Right atrium auricular region (tissue), 2 donors: ENCODE measurements at places on chromosomes 4 and X.

- DNase-seq: no peak
Observed at GRCh38 chrX:139967300-139967699, 2.0 kb upstream of the CXorf66 start.

DNA sequence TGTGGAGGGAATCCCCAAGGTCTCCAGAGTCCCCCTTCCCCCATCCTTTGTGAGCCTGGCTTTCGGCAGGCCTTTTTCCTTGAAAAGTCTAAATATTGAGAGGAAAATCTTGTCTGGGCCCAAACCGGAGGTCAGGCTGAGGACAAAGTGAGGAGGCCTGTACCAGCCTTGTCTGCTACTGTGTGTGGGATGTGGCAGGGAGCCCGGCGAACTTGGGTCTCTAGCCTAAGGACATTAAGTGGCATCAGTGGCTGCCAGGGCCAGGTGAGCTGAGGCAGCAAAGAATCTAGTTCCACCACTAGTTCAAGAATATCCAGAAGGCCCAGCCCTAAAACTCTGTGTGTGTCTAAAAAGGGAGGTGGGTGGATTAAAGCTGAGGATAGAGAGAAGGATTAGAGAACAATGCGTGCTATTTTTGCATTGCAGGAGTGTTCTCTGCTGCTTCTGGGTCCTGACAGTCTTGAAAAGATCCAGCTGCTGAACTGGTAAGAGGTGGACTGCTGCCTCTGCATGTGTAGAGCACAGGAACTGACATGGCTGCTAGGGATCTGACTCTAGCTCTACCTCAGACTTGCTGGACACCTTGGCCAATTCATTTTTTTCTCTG lies 1.2 kb upstream of the AMER1 start:
- no peak for DNase-seq

DNA sequence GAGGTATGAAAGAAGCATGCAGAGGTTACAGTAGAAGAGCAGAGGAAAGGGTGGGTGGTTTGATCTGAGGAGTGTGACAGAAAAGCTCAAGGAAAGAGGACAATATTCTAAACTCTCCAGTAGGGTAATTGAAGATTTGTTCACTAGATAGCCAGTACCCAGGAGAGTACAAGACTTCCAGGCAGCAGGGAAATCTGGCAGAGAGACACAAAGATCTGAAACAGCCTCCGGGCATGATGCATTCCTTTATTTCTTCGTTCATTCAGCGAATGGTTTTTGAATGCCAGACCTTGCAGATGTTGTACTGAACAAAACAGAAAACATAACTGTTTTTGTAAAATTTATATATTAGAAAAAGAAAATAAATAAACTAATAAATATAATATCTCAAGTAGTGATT lies 766.6 kb downstream of the FAT4 start:
- DNase-seq: no peak

GRCh38 chrX:106957856-106958255 lies 37.7 kb downstream of the CLDN2 start:
- DNase-seq: no peak

- DNase-seq: no peak
Observed at GRCh38 chrX:154459832-154460231, 1.8 kb downstream of the PLXNA3 start.

DNA sequence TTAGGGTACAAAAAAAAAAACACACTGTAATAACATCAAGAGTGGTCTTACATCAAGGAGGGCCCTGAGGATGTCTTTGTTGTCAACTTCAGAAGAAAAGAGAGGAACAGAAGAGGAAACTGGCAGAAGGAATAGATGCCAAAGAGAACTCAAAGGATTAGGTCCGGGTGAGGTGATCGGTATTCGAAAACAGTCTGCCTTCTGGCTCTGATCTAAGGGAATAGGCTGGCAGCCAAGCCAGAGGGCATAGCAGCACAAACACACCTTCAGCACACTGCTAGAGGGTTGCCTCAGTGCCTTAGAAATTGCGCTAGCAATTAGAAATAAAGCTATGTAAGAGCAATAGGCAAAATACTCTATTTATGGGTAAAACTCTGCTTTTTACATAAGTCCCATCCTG lies 91.4 kb upstream of the TTC29 start:
- DNase-seq: no peak

DNA sequence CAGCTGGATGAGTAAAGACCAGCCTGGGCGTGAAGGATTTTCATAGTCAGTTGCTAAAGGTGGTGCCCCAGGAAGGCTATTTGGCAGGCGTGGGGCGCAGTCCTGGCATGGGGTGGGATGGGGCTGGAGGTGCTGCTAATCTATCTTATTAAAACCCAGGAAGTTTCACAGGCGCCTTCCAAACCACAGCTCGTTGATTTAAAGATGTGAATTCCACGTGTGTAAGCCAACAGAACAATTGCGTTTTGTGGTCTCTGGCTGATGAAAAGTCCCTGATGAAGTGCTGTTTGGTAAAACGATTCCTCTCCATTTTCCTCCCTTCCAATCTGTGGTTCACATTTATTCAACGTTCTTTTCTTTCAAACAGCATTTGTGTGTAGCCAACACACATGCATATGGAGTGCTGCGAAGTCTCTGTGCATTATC lies 105.0 kb downstream of the TBL1X start:
- DNase-seq: no peak

DNA sequence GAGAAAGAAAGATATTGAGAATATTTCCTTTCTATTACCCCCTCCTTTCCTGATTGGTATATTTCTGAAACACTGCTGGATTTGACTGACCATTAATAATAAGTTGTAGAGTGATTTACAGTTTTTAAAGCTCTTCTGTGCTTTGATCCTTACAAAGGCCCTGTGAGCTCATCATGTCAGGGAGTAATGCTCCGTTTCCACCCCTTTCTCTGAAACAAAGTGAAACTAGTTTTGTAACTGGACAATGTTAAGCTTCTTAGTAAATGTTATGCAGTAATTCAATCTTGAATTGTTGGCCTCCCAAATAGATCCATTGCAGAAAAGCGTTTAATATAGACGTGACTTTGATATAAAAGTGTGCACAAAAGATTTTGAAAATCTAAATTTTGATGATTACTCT lies 190.1 kb upstream of the GNPDA2 start:
- DNase-seq: no peak

- no peak for DNase-seq
Observed at GRCh38 chr4:41207291-41207831, 7.0 kb downstream of the APBB2 start.

DNA sequence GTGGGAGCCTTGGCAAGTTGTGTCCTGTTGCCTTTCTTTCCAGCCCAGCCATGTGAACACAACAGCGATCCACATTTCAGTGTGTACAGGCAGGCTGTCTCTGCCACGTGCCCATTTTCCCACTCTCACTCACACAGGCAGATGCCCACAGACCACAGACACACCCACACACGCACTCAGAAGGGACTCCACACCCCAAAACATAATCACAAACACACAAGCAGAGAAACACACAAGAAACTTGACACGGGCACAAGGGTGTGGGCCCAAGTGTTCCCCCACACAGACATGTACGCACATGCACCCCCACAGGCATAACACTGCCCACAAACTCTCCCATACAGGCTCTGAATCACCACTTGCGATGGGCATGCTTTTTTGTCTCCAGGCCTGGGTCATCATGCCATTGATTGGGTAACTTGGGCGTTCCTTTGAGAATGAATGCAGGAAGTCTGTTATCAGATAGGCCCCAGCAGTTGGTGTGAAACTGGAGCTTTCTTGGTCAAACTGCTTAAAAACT lies 84.3 kb downstream of the NBDY start:
- peak; percentile 81 for DNase-seq

DNA sequence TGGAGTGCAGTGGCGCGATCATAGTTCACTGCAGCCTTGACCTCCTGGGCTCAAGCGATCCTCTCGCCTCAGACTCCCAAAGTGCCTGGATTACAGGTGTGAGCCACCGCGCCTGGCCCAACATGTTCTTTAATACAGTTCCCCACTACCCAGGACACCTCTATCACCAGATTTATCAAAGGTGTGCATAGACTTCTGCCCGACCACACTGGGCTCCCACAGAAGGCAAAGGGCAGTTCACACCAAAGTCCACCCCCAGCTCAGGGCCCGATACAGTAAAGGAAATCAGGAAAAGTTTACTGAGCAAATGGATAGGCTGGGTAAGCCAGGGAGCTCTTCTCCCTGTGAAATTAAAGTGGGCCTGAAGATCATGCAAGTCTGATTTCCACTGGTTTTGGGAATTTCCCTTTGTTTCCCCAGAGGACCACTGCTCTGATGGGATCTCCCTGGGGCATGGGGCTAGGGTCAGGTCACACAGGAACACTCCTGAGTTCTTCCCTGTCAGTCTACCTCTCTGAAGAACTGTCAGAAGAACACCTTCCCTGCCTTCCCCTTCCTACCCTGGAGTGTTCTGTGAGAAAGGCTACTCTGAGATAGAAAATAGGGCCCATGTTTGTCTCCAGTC lies 17.7 kb upstream of the PIM2 start:
- no peak for DNase-seq

- DNase-seq: no peak
Observed at GRCh38 chrX:106612393-106612763, 600 bp downstream of the RADX start.

- DNase-seq: no peak
Observed at GRCh38 chr4:60683357-60683756, 516.8 kb upstream of the ADGRL3 start.

DNA sequence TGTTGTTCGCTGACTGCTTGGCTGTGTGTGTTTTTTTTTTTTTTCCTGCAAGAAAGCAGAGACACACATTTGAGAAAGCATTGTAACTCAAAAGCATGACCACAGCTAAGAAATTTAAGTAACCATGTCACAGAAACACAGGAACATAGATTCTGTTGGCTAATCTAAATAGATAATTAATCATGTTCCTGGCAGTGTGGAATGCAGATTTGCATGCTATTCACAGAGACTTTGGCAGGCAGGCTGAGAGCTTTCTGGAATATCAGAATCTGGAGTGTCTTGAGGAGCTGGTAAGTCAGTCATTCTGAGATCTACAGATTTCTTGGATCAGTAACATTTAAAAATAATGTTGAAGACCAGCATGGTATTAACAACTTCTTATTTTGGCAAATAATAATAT lies 33.2 kb upstream of the SMS start:
- DNase-seq: no peak

GRCh38 chr4:74608151-74608949 lies 163.4 kb downstream of the AREG start:
- DNase-seq: no peak

GRCh38 chr4:20297783-20298182 lies 46.1 kb downstream of the SLIT2 start:
- no peak for DNase-seq
